ENCODE measurements at places on chromosomes 6 and 20.

- DNase-seq = no peak
Measured at GRCh38 chr6:136793363-136793762, 1.1 kb upstream of the MAP3K5 start.

DNA sequence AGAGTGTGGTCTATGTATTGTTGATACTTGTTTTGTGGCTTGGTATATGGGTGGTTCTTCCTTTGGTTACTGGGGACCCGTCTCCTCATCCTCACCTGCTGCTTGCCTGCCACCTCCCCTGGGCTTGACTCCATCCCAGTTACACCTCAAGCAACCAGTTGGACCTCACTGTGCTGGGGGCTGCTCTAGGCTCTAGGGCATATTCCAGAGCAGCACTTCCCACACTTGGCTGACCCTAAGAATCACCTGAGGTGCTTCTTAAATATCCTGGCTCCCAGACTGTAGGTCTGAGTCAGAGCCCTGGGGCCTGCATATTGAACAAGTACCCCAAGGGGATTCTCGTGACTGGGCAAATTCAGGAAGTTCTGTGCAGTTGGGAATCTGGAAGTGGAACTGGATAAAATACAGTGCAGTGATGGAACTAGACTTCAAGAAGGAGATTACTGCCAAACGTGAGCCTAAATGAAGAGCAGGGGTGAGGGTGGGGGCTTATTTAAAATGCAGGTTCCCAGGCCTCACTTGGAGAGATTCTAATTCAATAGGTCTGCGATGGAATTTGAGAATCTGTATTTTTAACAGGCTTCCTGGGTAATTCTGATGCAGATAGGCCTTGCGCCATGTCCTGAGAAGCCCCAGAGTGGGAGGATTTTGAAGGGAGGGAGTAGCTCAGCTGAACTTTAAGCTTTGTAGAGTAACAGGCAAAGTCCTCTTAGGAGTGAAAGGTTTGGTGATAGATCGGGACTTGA, 7.6 kb downstream of the SPATS1 start:
- no peak for DNase-seq

DNA sequence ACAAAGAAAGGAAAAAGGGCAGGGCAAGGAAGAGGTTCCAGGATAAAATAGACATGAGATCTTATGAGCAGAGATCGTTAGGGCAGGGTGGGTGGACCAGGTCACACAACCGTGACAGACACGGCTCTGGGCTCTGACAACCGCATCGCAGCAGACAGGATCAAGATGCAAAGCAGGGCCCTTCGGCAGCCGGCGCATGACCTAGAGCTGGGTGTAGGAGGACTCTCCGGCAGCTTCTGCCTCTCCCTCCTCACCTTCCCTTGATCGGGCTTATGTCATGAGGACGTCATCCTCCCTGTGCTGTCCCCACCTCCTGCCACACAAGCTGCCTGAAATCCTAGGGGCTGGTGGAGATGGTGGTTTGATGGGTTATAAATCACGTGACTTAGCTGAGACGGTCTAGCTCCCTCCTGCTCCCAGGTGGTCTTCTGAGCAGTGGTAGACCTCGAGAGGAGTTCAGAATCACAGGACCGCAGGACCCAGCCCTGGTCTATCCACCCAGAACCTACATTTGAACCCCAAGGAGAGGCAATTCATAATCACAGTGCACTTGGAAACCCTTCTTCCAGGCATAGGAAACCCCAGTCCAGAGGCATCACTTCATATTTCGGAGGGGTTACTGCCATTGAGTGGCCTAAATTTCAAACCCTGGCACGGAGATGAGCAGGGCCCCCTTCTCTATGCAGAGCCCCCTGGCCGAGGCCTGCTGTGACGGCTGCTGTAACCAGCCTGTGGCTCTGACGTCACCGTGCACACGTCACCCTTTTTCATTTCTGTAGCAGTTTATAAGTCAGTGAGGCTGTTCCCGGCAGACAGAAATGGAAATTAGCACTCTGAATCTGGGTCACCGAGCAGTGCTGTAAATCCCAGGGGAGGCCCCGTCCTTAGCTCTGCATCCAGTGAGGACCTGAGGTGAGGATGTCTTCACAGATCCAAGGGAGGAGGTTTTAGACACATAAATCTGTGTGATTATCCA, 8.7 kb upstream of the CCR6 start:
- DNase-seq = no peak

DNA sequence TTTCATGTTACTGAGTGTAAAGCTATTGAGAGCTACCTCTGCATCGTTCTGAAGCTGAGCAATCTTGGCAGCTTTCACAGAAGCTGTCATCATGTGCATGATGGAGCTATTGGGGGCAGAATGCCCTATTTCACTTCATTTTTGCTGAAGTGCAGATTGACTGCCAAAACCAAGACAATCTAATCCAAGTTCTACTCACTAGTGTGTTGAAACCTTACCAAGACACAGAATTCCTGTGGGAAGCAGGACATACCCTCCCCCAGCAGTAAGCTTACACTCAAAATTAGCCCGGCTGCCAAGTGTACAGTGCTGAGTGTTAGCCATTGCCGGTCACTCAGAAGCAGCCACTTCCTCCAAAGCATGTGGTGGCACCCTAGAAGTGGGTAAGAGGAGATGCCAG, 177.3 kb upstream of the TENT5A start:
- DNase-seq = no peak

GRCh38 chr20:23404196-23404595, 17.1 kb downstream of the NAPB start:
- DNase-seq = no peak

DNA sequence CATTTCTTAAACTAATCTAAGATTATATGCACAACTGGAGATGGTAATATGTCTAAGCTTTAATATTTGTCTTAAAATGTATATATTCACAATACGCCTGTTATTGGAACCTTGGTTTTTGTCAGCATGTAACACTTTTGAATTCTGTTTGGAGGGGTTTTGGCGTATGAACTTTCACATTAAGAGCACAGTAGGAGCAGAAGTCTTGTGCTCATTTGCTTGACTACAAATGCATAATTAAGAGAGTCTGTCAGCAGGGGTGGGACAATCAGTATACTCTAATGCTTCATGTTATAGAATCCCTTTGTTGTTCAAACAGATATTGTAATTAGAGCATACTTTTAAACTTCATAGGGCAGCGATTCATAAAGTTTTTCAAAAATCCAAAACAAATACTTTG, 112.8 kb downstream of the QKI start:
- no peak for DNase-seq

DNA sequence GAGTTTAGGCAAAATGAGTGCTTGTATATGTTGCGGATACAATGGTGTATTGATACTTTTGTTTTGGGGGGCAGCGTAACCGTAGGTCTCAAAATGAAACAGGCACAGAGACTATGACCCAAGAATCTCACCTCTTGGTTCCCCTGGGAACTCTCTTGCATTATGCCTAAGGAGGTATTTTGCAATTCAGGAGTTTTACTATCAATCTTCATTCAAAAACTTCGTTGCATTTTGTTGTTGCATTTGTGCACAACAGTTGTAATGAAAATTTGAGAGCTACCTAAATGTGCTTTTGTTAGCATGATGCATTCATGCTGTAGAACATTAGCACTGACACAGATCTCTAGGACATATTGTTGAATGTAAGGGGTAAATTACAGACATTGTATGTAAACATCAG, 18.2 kb downstream of the VTA1 start:
- no peak for DNase-seq

DNA sequence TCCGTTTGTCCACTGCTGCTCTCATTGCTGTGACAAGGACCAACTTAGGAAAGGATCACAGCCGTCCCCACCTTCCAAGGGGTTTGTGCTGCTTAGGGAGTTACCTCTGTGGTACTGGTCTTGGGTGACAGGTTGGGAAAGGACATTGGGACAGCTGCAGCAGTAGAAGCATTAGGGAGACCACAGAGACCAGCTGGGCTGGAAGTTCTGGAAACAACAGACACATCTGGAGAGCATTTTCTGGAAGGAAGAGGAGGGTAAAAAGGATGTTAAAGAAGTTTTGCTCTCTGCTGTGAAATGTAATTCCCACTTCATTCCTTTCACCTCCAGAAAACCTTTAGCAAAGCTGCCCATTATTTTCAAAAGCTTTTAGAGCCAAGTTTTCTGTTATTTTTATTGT, 304.2 kb downstream of the LRFN2 start:
- no peak for DNase-seq

DNA sequence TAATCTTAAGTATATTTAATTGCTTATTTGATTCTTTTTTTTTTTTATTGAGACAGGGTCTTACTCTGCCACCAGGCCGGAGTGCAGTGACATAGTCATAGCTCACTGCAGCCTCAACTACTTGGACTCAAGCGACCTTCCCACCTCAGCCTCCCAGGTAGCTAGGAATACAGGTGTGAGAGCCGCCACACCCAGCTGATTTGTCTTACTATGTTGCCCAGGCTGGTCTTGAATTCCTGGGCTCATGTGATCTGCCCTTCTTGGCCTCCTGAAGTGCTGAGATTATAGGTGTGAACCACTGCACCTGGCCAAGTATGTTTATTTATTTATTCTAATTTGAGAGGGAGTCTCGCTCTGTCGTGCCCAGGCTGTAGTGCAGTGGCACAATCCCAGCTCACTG, 38.2 kb downstream of the PTPN1 start:
- DNase-seq = no peak

DNA sequence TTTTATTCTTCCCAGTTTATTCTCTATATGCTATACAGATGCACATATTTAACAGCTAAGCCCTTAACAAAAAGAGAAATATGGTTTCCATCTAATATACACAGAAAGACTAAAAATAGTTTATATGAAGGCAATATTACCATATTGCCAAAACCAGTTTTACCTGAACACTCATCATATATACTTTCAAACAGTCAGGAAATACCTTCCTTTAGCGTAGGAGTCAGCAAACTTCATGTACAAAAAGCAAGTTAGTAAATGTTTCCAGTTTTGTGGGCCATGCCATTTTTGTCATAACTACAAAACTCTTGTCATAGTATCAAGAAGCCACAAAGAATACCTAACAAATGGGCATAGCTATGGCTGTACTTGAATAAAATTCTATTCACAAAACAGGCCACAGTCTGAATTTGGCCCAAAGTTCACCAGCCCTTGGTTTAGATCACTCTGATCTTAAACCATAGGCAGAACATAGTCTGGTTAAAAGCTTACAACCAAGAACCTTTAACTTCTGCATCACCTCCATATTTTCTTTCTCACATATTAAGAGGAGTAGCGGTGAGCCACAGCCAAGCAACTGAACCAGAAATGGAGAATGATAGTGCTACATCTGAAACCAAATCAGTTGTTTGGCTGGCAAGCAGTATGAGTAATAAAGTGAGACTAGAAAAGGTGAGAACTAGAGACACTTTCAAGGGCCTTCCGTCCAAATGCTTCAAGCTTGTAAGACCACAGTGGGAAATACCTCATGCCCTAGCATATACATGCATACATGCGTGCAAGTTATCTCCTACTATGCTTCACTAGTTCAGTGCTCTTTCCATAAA, 116.6 kb downstream of the PTPRK start:
- DNase-seq = no peak

DNA sequence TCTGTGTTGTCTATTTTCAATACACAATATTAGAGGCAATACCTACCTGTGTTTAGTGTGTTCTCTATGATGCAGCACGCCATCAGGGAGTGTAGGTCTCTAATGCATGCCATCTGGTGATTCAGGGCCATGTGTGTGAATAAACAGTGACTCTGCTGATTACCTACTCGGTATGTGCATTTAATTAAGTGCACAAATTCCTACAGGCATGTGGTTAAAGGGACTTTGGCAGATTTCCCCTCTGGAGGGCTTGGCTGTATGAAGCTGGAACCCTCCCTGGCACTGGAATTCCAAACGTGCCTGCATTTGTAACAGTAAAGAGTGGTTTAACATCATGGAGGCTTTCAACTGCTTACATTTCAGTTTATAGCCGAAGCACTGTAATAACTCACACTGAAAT, 401.5 kb upstream of the SASH1 start:
- no peak for DNase-seq

- no peak for DNase-seq
Measured at GRCh38 chr6:90444160-90444714, 142.6 kb downstream of the MAP3K7 start.

GRCh38 chr20:57652606-57653545, 32.6 kb upstream of the ZBP1 start:
- DNase-seq = no peak

DNA sequence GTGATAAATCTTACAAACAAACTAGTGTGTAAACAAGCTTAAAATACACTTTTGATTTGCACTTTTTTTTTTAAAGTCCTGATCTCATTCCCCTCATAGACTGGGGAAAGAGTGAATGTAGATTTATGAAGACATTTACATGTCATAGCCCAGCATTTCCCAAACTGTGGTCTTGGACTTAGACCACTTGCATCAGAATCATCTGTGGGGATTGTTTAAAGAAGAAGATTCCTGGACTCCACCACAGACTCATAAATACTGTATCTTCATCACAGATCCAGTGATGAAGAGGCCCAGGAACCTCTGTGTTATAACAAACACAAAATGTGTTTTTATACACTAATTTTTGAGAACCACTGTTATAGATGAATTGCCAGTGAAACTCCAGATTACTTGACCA, 99.5 kb downstream of the KCNQ5 start:
- no peak for DNase-seq

GRCh38 chr6:128069188-128069587, 168.3 kb upstream of the THEMIS start:
- DNase-seq = no peak

DNA sequence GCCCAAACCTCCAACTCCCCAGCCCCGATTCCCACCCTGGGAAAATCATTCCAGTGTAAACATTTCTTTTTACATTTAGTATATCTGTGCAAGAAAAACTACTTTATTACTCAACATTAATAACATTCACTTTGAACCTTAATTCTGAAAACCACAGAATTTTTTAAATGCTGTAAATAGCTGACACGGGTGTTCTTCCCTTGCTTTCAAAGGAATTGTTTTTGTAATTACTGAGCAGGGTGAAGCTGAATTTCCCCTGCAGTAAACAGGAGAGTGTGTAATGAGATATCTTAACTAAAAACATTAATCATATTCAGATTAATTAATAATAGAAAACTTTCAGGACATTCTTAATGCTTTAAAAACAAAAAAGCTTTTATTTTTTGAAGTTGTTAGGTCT, 99.3 kb upstream of the CITED2 start:
- DNase-seq = no peak

GRCh38 chr6:111761212-111761611, 112.0 kb downstream of the FYN start:
- DNase-seq = no peak
